ENCODE measurements at places on chromosomes 2 and 18.

GRCh38 chr2:173629076-173629475, 274.4 kb downstream of the CDCA7 start:
- DNase-seq, result no peak

DNA sequence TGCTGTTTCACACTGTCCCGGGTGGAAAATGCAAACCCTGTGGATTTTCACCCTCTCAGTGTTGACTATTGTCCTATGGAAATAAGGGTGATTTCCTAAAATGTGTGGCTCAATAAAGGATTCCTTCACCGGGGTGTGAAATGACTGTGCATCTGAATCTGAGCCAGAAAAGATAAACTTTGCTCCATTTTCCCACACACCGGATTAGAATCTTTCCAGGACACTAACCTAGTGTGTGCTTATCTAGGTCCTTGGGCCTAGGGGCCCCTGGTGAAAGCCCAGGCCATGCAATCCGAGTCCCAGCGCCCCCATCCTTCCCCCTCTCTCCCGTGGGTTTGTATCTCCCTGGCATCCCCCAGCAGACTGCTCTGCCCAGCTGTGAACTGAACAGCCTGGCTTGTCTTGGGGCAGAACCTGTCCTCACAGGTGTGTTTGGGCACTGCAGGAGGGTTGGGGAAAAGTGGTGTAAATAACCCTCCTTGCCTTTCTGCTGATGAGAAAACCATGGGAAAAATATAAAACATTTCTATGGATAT, 17.3 kb downstream of the KLHL29 start:
- DNase-seq, result no peak

- no peak for DNase-seq
Observed at GRCh38 chr18:22471546-22472131, 53.9 kb upstream of the CTAGE1 start.

- DNase-seq, result no peak
Observed at GRCh38 chr18:41351430-41351829, 603.6 kb upstream of the PIK3C3 start.

DNA sequence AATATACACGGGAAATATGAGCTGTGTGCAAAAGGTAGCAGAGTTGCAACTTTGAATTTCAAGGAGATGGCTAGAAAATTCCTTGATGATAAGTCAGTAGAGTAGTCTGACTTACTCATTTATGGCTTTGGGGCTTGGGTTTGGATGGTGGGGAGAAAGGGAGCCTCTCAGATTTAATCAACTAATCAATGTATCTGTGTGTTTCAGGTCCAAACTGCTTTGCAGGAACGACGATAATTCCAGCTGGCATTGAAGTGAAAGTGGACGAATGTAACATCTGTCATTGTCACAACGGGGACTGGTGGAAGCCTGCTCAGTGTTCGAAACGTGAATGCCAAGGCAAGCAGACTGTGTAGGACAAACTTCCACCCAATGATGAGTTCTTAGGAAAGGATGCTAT, 164.6 kb downstream of the VWC2L start:
- DNase-seq, result no peak

DNA sequence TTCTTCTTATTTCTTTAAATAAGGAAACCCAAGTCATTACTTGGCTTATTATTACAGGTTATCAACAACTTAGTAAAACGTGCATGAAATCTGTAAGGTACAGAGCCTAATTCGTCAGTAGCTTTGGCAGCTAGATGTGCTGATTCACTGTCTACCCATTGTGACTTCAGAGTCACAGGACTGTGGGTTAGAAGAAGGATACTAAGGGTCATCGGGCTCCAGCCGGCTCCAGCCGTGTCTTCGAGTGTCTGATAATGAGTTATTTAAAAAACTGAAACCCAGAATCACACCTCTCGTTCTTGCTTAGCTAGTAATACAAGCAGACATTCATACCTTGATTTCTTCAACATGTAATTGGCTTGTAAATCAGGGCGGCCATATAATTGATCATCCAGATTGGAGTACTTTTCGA, 170.5 kb downstream of the FMNL2 start:
- no peak for DNase-seq

- DNase-seq, result peak; percentile 58
Observed at GRCh38 chr18:2958819-2959298, 54.1 kb downstream of the LPIN2 start.

DNA sequence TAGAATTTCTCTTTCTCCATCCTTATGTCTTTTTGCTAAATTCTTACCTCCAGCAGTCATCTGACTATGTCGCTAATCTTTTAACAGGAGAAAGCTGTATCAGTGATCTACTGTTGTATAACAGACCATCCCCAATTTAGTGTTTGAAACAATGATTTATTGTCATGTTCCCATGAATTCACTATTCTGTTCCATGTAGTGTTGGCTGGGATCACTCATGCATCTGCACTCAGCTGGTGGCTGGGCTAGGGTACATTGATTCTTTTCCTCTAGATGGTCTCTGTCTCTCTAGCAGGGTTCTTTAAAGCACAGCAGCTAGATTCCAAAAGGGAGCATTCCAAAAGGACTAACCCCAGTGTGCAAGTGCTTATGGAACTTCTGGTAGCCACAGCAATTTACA, 184.2 kb upstream of the FANCL start:
- no peak for DNase-seq

DNA sequence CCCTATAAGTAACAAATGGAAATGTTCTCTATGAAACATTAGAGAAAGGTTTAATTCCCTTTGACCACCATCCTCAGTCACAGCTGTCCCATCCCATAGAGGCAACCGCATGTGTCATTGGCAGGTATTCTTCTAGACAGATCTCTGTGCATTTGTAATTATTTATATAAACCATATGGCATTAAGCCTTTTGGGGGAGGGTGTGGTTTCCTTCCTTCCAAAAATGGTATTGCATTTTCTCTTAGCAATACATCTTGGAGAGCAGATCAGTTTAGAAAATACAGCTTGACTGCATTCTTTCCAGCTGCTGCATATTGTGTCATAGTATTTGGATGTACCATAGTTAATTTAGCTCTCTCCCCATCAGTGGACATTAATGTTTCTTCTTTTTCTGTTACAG, 57.7 kb downstream of the LCLAT1 start:
- no peak for DNase-seq

- no peak for DNase-seq
Observed at GRCh38 chr2:64474121-64474571, 20.2 kb downstream of the LGALSL start.

DNA sequence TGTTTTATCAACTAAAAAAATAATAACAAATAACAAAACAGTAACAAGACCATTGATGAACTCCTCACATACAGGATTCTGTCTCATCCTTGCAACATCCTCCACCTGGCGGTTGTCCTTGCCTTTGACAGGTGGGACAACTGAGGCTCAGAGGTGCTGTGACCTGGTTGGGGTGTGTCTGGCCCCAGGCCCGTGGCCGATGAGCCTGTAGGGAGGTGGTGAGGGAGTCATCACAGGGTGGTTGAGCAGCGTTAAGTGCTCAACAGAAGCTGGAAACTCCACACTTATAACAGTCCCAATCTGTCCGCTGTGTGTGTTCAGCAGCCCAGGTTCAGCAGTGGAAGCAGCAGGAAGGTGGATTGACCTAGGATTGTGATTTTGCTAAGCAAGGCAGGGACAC, 131.6 kb upstream of the RAB12 start:
- DNase-seq, result no peak

- DNase-seq, result no peak
Observed at GRCh38 chr2:199848389-199849130, 2.4 kb downstream of the FTCDNL1 start.

- DNase-seq, result no peak
Observed at GRCh38 chr2:238176613-238177012, 17.8 kb downstream of the ERFE start.

- DNase-seq, result no peak
Observed at GRCh38 chr18:25880441-25880840, 210.0 kb downstream of the SS18 start.

GRCh38 chr18:76102156-76102555, 392.9 kb downstream of the ZNF516 start:
- no peak for DNase-seq

DNA sequence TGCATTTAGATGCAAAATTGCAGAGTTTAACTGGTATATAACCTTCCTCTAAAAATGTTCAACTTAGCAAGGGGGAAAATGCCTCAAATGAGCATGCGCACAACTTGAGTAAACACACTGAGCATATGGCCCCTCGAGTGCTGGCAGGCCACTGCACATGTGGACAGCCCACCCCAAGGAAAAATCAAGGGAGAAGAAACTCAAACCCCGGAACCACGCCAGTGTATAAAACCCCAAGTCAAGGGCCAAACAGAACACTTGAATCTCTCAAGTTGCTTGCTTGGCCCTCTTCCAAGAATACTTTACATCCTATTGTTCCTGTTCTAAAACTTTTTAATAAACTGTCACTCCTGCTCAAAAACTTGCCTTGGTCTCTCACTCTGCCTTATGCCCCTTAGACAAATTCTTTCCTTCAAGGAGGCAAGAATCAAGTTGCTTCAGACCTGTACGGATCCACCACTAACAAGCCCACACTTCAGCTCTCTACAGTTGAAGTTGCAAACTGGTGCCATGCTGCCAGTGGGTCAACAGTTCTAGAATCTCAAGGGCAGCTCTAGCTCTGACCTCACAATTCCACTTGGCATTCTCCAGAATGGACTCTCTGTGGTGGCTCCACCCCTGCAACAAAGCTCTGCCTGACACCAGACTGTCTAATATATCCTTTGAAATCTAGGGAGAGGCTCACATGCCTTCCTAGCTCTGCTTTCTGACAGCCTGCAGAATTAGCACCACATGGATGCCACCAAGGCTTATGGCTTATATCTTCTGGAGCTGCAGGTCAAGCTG, 38.9 kb downstream of the HIBCH start:
- DNase-seq, result no peak

DNA sequence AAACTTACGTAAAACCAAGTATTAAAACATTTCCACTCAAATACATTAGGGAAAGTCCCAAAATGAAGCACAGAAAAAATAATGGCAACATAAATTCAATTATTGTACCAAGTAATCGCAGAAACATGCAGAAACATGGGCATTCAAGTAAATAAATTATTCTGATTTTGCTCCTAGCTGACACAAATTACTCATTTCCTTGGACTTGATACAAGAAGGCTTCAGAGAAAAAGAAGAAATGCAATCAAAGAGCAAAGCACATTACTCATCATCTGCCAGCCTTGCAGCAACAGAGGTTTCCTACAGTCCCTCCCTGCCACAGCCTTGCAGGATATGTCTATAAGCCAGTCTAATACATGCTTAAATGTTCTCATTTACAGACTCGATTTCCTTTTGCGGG, 439.8 kb upstream of the LYPD1 start:
- DNase-seq, result no peak

DNA sequence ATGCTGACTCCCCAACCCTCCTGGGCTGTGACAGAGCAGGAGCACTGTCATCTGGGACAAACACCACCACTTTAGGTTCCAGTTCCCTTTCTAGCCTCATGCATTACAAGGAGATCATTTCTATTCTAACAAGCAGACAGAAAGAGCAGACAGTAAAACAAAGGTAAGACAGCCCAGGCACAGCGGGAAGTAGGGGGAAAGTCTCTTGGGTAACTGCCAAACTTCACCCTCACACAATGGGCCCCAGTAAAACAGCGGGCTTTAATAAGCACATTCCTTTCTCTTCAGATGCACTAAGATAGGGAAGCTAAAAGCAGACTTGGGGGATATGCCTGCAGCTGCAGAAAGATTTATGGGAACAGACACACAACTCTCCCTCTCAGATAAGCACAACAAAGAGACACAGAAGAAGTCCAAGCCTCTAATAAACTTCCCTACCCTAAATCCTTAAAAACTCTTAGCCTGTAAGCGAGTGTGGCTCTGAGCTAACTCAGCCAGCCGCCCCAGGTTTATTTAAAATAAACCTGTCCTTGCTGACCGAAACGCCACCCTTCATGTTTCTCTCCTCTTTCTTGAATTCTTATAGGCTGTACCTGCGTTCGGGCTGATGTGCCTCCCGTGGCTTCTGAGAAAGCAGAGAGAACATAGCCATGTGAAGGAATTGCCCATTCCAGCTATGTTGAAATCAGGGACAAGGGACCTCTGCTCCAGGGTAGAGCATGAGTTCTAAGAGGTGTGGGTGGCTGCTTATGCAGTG, 726.8 kb upstream of the DDX18 start:
- no peak for DNase-seq

DNA sequence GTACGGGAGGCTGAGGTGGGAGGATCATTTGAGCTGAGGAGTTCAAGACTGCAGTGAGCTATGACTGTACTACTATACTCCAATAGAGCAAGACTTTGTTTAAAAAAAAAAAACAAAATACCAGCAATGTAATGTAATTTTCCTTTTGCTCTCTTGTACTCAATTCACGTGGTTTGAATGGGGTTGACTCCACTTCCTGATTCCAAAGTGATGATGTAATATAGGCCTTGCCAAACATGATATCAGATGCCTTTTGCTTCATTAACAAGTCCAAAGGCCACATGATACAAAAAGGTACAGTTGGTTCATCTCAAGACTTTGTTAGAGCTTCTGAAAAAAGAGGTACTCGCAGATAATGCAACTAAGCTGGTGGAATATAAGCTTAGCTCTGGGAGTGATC, 321.8 kb downstream of the ZEB2 start:
- no peak for DNase-seq

GRCh38 chr2:170740660-170741059, 25.5 kb downstream of the SP5 start:
- no peak for DNase-seq

DNA sequence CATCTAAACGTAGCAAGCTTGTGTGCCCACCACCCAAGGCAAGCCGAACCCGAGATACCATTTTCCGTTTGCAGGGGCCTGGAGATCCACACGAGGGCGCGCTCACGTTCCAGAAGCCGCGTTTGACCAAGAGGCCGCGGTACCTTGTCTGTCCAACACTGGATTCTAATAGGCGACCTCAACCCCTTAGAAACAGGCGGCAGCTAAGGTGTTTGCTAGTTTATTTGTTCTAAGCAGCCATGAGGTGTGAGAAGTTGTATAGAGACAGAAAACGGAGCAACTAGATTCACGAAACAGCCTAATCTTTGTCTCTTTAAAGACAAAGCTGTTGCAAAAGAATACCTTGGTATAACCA, 4.2 kb downstream of the HOXD11 start:
- DNase-seq, result no peak

DNA sequence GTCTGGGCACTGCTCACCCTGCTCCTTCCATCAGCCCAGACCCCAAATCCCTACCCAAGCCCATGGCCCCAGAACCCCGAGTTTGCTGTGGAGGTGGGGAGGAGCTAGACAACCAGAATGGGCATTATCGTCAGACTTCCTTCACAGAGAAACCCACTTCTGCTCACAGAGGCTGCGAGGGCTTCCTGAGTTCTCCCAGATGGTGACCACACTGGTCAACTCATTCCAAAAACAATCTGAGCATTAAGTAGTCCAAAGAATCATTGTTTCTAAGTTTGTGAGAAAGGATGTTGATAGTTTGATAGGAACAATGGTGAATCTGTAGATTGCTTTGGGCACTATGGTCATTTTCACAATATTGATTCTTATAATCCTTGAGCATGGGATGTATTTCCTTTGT, 60.2 kb downstream of the LRRC30 start:
- no peak for DNase-seq

Measured in CD4-positive, alpha-beta T cell treated with Interleukin-10 for 1 hour (primary cell).